ENCODE measurements at places on chromosomes 2 and 18.

DNA sequence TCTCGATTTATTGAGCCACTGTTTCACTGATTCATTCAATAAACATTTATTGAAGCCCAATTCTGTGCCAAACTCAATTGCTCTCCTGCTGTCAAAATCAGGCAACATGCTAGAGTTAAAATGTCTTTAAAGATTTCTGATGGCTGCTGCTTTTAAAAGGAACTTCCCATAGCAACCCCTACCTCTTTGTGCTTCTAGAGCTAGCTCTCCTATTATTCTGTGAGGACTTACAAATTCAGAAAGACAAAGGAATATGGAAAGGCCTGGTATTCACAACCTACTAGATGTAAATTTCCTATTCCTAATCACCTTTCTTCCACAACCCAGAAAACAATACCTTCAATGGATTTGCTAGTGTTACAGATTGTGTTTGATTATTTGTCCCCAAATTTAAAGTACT, 395.5 kb downstream of the NRXN1 start:
- DNase-seq = no peak

DNA sequence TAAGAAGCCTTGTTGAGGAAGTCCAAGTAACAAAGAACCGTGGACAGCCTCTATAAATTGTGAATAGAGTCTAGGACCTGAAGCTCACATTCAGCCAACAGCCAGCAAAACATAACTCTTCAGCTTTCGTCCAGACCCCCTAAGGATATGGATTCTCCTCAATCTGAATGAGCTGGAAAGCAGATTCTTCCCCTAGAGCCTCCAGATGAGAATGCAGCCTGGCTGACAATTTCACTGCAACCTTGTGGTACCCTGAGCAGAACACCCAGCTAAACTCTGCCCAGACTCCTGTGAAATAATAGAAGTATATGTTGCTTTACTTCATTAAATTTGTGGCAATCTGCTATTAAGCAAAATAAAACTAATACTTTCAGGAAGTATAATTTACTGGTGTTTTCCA, 483.5 kb upstream of the SLC8A1 start:
- no peak for DNase-seq

GRCh38 chr2:64349131-64349530, 104.8 kb upstream of the LGALSL start:
- DNase-seq = no peak

DNA sequence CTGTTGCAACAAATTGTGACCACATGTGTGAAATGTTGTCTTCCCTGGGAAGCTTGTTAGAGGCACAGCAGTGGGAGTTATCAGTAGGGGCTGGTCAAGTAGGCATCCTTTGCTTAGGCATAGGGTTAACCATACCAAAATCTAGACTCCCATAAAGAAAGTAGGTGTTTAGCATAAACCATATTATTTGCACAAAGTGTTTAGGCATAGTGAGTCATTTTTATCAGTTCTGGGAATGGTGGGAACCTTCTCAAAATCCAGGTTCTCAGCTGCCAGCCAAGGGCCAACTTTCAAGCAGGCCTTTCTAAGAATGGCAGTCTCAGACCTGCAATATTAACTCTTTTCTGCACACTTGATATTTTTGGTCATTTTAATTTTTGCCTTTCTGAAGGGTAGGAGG, 88.5 kb downstream of the RAB3GAP1 start:
- DNase-seq = no peak

- no peak for DNase-seq
Measured at GRCh38 chr2:206584323-206585116, 57.8 kb upstream of the FAM237A start.

GRCh38 chr18:44729631-44730101, 49.0 kb downstream of the SETBP1 start:
- no peak for DNase-seq

- DNase-seq = no peak
Measured at GRCh38 chr18:21391074-21391673, 149.1 kb downstream of the GREB1L start.

GRCh38 chr2:11749646-11750349, 3.4 kb downstream of the LPIN1 start:
- DNase-seq = no peak

- DNase-seq = no peak
Measured at GRCh38 chr18:48904091-48904490, 46.7 kb downstream of the SMAD7 start.

- no peak for DNase-seq
Measured at GRCh38 chr2:53220969-53221368, 546.6 kb upstream of the CHAC2 start.

GRCh38 chr2:217749008-217749407, 253.8 kb downstream of the TNS1 start:
- no peak for DNase-seq

DNA sequence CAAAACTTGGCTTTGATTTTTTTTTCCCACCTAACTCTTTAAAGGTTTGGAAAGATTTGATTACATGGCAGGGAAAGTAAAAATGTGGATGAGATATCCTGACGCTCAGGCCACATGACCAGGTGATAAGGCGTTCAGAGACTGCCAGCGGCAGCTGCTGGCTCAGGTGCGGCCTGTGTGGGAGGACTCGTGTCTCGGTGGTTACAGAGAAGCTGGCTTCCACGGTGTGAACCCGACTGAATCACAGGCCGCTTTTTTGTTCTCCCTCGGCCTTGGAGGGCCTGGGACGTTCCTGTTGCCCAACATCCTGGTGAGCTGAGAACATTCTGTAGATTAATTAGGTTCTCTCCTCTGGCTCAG, 124.2 kb upstream of the ZNF516 start:
- DNase-seq = peak; percentile 53

DNA sequence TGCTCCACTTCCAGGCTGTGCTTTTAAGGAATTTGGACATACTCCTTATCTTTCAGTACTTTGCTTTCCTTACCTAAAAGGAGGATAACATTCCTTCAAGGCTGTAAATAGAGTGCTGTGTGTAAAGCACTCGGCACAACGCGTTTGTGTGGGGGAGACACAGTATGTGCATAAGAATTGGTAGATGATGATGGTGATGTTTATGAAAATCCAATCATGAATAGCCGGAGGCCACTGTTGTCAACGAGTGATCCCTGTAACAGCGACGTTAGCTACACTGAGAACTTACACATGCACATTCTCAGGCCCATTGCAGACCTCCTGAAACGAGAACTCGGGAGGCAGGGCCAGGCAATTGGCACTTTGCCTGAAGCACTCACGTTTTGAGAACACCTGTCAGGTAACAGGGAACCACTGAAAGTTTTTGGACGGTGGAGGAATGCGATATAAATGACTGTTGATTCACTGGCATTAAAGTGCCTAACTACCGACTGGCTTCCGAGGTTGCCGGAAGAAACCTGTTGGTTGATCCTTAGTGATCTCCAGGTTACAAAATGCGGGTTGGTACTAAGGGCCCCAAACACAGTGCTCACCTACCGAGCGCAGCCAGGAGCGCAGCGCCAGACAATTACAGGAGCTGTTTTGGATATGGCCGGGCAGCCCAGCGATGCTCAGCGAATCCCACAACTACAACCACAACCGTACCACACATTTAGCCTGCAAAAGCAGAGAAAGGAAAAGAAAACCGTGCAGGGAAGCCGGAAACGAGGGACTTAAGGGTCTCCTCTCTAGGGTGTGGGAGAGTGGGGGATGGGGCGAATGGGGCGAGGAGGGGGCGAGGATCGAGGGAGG, 1.0 kb upstream of the MAP4K4 start:
- DNase-seq = peak; percentile 40

- DNase-seq = no peak
Measured at GRCh38 chr2:39625193-39625926, 40.4 kb upstream of the TMEM178A start.

GRCh38 chr2:182726473-182726872, 10.4 kb downstream of the DNAJC10 start:
- DNase-seq = no peak

DNA sequence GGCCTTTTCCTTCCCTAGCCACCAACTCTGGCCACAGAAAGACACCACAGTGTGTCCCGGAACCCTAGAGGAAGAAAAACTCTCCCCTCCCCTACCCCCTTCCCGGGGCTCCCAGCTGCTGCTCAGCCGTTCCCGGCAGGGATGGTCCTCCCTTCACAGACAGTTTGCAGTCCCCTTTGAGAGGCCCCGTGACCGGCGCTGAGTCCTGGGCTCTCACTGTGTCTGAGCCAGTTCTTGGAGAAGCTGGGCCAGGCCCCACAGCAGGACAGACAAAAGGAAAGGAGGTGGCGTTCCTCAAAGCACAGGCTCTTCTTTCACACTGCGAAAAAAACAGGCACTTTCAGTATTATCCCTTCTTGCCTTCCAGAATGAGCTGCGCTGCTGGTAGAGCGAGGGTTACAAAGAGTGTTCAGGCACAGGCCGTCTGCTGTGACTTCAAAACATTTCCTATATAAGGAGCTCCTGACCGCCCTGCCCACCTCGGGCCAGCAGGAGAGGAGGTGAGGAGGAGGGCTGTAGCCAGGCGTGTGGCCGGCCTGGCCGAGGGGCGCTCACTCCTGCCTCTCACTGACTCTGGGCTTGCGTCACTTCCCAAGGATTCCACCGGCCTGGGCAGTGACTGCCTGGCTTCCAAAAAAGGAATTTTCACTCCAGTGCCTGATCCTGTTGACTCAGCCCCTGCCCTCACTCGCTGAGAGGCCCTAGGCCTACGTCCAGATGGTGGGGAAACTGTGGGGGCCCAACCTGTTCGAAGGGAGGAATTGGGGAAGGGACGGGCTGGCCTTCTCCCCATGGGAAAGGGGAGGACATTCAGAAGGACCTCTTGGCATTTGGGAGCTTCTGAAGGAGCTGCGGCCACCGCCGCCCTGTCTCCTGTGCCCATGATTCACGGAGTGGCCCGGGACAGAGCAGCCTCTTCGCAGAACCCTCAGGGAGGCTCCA, 24.9 kb downstream of the CIDEA start:
- peak; percentile 77 for DNase-seq

- no peak for DNase-seq
Measured at GRCh38 chr2:206213514-206213845, 53.8 kb downstream of the EEF1B2 start.

DNA sequence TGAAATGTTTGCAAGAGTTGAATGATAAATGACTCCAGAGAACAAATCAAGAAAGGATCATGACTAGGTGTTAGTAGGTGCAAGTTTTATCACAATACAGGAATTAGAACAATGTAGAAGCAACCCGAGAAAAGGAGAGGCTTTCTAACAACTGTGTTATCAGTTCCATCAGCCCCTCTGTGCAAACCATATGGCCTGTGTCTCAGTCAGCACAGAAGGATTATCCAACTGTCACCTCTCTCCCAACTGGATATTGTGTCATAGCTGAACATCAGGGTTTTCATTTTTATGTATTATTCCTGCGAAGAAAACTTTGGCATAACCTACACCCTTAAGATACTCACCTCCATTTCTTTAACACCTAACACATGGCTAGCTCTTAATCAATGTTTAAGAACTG, 321.6 kb upstream of the RND3 start:
- no peak for DNase-seq

- DNase-seq = no peak
Measured at GRCh38 chr18:25873833-25874232, 216.6 kb downstream of the SS18 start.

DNA sequence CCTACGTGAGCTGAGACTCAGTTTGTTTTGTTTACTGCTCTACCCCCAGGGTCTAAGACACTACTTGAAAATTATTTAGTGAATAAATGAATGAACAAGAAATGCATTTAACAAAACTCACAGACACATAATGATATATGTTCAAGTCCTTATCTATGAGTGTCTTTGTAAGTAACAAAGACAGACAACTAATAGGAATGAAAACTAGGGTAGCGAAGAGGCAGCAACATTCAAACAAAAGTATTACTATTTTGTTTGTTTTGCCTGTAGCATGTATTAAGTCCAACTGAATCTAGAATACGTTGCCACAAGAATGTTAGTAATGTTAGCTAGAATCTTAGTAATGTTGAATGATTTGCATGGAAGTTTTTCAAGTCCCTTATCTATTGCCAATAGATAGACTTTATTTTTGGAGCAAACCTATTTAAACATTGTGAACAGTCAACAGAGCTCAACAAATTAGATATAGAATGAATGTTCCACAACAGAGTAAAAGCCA, 144.8 kb upstream of the VWC2L start:
- DNase-seq = no peak

DNA sequence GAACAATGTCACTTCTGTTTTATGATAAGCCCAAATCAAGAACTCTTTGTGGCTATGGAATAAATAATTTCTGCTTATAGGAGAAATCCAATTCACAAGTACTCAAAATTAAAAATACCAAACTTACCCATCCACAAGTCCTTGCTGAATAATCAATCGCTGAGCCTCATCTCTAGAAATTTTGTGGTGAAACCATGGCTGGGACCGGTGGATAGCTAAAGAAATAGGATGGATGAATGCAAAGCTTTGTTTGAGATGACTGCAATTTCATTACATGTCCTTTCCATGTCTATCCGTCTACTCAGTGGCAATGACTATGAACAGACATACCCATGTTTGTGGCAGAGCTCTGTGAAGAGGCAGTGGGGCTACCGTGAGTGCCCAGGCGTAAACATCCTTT, 124.4 kb downstream of the GRB14 start:
- no peak for DNase-seq

DNA sequence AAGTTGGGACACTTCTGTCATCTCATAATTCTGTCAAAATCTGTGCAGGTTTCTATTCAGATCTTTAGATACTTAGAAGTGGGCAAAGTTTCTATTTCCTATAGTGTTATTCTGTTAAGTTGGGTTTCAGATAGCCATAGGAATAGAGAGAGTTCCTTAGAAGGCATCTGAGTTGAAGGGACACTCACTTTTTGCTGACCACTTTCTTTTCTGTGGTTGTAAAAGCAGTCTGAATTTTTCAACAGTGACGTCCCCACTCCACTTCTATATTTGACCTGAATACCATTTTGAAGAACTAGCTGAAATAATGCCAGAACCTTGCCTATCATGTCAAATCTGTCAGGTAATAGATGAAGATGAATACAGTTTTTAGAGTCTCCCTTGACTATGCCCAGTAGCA, 267.3 kb downstream of the SPAG16 start:
- no peak for DNase-seq

DNA sequence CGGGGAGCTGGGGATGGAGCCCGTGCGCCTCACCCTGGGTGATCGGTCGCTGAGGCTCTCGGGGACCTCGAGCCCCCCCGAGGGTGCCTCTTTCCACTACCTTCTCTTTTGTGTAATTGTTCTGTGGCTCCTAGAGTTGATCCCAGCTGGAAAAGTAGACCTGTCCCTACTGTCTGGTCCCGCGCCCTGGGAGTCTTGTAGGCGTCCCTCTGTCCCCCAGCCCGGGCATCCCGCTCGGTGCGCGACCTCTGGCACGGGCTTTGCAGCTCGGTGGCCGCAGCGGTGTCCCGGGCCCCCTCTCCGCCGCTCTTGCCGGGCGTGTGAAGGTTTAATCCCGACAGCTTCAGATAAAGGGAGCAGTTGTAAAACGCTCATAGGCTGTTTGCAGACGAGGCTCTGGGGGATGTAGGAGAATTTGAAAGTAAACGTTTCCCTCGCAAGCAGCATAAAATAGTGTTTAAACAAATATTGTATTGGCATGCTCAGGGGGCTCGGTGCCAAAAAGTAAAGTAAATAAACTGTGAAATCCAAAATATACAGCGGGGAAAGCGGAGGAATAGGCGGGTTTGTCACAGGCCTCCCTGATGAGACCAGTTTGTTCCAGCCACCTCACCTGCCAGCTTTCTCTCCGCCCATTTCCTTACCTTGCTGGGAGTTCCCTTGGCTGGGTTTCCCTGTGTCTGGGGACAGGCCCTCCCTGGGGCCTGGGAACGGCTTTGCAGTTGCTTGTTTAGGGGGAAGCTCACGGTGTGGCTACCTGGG, 1.9 kb downstream of the GLI2 start:
- DNase-seq = no peak

GRCh38 chr2:238381341-238382115, 45.2 kb upstream of the ASB1 start:
- DNase-seq = no peak
